ENCODE measurements at places on chromosomes 4 and X. TPM values are rescaled to one million over a fixed set of nuclear protein-coding genes. Genes with fewer than 3 reads are reported as not detected.

Gene GPC4
- total RNA-seq, result 0.34 TPM

Gene NPNT
- 19.7 TPM for total RNA-seq

Gene GYG2
- 0.36 TPM for total RNA-seq

Gene ALPK1
- 25.1 TPM for total RNA-seq

Gene RPS6KA6
- 8.5 TPM for total RNA-seq

Gene FAM236A
- total RNA-seq, result not detected

Gene ZDHHC15
- not detected for total RNA-seq

Gene GUCY1B1
- total RNA-seq, result 1.4 TPM
